ENCODE measurements at places on chromosomes 1 and 21. TPM values are rescaled to one million over a fixed set of nuclear protein-coding genes. Genes with fewer than 3 reads are reported as not detected.

The SEC16B gene
- 1.7 TPM for total RNA-seq

The TMEM51 gene
- 31.4 TPM for total RNA-seq

The TNFRSF14 gene
- total RNA-seq, result 49.6 TPM

The KRTAP7-1 gene
- not detected for total RNA-seq

The SERINC2 gene
- 17.4 TPM for total RNA-seq

The CELA3A gene
- not detected for total RNA-seq

Measured in vagina (tissue), 2 donors.